Esophagus mucosa (tissue), 1 donor: ENCODE measurements at places on chromosomes 7 and 10. TPM values are rescaled to one million over a fixed set of nuclear protein-coding genes. Genes with fewer than 3 reads are reported as not detected.

DNA sequence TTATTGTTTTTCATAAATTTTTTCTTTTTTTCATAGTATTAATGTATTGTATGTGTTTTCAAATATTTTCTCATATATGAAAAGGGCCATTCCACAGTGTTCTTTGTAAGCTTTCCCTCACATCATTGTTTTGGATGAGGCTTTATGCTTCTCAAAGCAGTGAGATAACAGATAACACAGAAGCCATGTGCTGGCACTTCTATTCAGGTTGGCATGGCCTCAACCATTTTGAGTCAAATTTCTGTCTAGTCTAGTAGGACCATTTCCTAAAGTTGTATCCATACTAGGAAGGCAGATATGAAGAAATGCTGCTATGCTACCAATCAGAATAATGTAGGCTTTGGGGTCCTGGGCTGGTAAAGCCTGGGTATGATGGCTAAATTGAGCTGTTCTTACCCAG lies 135.9 kb upstream of the LAMB4 start:
- ATAC-seq = no peak

The GCK gene
- not detected for total RNA-seq

GRCh38 chr10:94143261-94143660 lies 149.5 kb downstream of the PLCE1 start:
- ATAC-seq = no peak

DNA sequence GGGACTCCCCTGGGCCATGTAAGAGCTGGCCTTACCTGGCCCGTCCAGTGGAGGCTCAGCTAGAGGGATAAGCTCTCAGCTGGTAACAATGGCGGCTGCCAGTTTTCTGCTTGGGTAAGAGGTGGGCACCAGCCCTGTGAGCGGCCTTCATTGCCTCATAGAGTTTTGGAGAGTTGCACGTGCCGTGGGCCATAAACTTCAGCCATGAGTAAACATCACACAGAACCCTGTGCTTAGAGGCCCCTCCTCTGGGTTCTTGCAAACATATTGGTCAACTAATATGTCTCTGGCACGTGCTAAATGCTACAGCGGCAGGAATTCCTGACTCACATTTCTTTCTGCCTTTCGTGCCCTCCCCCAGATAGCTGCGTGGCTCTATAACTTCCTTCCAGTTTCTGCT lies 103.9 kb upstream of the LEP start:
- no peak for ATAC-seq

The MMD2 gene
- not detected for total RNA-seq

The LIPF gene
- total RNA-seq = not detected

DNA sequence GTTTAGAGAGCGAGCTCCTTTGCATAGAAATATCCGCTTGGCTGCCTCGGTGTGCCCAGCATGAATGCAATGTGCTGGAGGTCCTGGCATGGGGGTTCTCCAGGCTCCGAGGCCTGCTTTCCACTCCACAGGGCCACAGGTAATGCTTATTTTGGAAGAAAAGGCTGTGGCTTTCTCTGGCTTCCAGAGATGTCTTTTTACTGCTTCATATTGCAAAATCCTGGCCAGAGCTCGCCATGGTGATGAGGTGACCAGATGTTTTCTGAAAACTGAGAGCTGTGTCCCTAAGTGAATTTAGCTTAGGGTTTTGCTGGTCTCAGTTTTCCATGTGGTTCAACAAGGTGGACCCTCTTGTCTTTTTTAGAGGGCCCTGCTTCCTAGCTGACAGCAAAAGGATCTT lies 65.2 kb downstream of the BMPER start:
- ATAC-seq = no peak

- ATAC-seq = no peak
Observed at GRCh38 chr7:35988105-35988504, 164.9 kb upstream of the EEPD1 start.

GRCh38 chr10:64574371-64574770 lies 1053.2 kb downstream of the REEP3 start:
- no peak for ATAC-seq

DNA sequence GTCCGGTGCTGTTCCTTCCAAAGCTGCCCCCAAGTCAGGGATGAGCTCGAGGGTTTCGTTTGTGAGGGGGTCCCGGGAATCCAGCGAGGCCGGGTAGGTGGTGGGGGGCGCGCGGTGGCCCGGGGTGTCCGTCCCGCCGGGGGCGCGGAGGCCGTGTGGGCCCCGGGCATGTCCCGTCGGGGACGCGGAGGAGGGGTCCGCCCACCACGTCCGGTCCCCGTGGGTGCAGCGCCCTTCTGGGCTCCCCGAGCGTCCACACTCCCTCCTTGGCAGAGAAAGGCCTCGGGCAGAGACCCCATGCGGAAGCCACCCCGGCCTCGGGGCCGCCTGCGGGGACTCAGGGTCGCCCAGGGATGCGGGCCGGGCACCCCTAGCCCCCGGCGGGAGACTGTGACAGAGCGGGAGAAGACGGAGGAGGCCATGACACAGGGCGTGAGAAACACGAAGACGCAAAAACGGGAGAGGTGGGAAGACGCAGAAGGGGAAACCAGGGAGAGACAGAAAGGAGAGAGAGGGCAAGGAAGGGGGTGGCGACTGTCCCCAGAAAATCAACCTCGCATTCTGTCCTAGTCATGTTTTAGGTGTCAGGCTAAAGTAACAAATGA lies 640 bp upstream of the ZNF425 start:
- peak; percentile 61 for ATAC-seq

The WDR86 gene
- total RNA-seq = 0.48 TPM

The SEMA3D gene
- 0.16 TPM for total RNA-seq

GRCh38 chr10:60390224-60390626 lies 550 bp upstream of the ANK3 start:
- ATAC-seq = no peak

The C7orf33 gene
- total RNA-seq = not detected

The FOXI2 gene
- 0.32 TPM for total RNA-seq

DNA sequence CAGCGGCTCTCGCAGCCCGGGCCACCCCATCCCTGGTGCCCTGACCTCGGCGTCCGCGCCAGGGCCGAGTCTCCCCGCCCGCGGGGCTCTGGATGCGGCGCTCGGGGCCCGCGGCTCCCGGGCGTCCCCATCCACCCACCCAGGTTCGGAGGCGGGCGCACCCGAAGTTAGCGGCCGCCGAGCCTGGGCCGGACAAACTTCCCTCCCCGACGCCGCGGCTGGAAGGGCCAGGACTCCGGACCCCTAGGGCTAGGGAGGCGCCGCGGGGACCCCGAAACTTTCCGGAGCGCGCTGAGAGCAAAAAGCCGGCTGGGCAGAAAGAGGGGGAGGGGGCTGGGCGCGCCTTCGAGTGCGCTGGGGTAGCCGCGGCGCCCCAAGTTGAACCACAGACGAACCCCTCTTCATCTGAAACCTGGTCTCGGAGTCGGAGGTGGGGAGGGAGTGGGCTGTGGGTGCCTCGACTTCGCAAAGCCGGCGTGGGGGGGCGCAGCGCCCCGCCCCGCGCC lies 3.7 kb upstream of the ELFN1 start:
- ATAC-seq = no peak

- ATAC-seq = no peak
Observed at GRCh38 chr7:19830604-19831003, 57.2 kb upstream of the TMEM196 start.

DNA sequence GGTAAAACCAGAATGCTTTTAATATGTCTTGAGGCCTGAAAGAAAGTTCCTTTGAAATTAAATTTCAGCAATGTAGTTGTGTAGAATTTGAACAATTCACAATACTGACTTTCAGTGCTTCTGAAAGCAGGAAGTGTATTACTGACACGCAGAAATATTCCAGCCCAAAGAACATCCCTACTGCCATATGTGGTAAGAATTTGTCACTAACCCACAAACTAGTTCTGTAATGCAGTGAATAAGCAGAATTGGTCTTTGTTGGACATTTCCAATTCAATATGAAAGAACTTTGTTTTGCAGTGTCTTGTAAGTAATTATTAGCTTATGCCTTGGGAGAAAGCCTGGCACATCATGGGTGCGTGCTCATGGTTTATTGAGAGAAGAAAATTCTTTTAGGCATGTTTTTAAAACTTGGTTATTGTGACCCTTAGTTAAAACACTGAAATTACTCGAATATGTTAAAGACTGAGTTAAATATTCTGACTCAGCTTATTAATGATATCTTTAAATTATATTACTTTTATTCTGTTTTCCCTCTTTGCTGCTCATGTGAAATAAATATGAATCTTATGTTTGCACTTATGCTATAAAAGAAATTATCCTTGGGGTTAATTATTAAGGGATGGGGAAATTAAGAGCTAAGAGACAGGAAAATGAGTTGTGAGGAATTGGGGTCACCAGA lies 33.4 kb downstream of the PTPN12 start:
- ATAC-seq = no peak

The MPP7 gene
- total RNA-seq = 53.6 TPM

DNA sequence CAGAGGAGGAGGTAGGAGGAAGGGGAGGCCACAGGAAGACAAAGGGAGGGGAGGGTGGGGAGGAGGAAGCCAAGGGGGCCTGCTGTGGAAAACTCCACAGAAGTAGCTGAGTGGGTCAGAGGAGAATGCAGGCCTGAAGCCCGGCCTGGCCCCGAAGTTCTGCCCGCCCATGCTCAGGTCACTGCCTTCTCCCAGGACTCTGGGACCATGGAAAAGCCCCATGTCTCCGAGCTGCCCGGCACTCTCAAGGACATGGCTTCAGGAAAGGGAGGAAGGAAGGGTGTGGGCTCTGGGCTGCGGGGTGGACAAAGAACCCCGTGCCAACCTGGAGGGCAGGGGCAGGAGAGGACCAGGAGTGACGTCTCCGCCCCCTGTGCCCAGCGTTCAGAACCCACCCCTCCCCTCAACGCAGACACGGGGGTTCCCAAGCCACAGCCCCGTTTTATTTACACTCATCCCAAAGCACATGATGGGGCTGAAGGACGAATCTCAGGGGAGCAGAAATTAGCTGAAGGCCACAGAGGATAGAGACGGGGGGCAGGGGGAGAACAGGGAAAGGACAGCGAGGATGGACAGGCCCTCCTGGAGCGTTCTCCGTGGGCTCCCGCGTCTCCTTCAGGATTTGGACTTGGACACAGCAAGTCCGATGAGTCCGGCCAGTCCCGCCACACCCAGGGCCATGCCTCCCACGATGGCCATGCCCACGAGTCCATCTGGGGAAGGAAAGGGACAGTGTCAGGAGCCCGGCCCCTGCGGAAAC lies 1.8 kb upstream of the CLDN15 start:
- ATAC-seq = peak; percentile 1

The OR13A1 gene
- total RNA-seq = 0.32 TPM

The DBNL gene
- total RNA-seq = 157 TPM

DNA sequence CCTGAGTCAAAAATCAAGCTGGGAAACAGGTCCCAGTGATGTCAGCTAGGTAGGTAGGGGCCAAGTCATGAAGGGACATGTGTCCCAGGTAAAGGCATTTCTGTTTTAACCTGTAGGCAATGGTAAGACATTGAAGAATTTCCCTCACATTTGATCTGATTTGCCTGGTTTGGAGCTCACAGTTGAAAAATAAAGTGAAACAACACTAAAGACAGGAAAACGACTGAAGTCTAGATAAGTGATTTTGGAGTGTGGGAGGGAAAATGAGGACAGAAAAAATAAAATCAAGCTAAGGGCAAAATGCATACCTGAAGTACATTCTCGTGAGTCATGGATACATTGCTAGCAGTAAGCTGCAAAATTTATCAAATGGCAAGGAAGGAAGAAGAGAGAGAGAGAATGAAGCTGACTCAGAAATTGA lies 169.9 kb downstream of the SKIDA1 start:
- peak; percentile 89 for ATAC-seq

The GPC2 gene
- total RNA-seq = 0.20 TPM

DNA sequence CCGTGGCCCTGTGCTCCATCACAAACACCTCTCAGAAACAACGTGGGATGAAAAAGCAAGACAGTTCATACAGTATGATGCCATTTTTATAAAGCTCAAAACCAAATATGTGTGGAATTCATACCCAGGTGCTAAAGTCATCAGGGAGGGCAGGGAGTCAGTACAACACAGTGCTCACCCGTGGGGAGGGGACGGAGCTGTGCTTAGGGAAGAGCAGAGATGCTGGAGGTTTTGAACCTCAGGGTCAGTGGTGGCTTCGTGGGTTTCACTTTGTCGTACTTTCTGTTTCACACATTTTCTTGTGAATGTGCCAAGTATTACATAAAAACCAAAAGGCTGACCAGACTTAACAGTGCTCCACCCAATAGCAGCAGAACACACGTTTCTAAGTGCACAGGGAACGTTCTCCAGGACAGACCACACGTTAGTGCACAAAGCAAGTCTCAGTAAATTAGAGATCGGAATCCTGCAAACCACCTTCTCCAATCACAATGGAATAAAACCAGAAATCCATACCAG lies 21.2 kb downstream of the ZMIZ2 start:
- no peak for ATAC-seq

DNA sequence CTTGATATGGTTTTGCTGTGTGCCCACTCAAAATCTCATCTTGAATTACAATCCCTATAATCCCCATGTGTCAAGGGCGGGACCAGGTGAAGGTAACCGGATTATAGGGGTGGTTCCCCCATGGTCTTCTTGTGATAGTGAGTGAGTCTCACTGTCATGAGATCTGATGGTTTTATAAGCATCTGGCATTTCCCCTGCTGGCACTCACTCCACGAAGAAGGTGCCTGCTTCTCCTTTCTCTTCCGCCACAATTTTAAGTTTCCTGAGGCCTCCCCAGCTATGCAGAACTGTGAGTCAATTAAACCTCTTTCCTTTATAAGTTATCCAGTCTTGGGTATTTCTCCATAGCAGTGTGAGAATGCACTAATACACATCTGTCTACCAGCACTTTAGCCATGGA lies 109.5 kb upstream of the SDK1 start:
- ATAC-seq = no peak

GRCh38 chr10:77553966-77554365 lies 83.6 kb downstream of the KCNMA1 start:
- peak; percentile 70 for ATAC-seq

GRCh38 chr7:139838876-139839275 lies 9.8 kb downstream of the TBXAS1 start:
- ATAC-seq = no peak

The UCN3 gene
- total RNA-seq = not detected

The TRIM74 gene
- not detected for total RNA-seq

The TFR2 gene
- total RNA-seq = 0.68 TPM

- no peak for ATAC-seq
Observed at GRCh38 chr10:3813986-3814837, 29.2 kb upstream of the KLF6 start.

GRCh38 chr10:4281190-4281825 lies 496.3 kb upstream of the KLF6 start:
- no peak for ATAC-seq

The GPR85 gene
- 0.32 TPM for total RNA-seq

DNA sequence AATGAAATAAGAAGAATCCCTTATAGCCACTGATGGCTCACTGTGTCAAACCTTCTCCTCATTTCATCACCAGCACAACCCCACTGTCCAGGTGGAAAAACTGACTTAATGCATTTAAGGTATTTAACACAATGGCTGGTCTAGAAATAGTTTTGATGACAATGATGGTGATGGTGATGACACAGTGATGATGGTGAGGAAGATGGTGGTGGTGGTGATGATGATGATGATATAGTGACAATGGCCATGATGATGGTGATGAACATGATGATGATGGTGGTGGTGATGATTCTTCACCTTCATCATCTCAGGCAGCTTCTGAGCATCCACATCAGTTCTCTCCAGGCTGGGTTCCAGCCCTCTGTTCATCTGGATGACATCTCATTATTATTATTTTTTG lies 186.6 kb downstream of the TCERG1L start:
- ATAC-seq = no peak

GRCh38 chr7:111229181-111229740 lies 138.3 kb downstream of the LRRN3 start:
- ATAC-seq = no peak

GRCh38 chr7:95503271-95504131 lies 17.8 kb downstream of the ASB4 start:
- ATAC-seq = no peak
